ENCODE measurements at places on chromosomes 6 and 20.

DNA sequence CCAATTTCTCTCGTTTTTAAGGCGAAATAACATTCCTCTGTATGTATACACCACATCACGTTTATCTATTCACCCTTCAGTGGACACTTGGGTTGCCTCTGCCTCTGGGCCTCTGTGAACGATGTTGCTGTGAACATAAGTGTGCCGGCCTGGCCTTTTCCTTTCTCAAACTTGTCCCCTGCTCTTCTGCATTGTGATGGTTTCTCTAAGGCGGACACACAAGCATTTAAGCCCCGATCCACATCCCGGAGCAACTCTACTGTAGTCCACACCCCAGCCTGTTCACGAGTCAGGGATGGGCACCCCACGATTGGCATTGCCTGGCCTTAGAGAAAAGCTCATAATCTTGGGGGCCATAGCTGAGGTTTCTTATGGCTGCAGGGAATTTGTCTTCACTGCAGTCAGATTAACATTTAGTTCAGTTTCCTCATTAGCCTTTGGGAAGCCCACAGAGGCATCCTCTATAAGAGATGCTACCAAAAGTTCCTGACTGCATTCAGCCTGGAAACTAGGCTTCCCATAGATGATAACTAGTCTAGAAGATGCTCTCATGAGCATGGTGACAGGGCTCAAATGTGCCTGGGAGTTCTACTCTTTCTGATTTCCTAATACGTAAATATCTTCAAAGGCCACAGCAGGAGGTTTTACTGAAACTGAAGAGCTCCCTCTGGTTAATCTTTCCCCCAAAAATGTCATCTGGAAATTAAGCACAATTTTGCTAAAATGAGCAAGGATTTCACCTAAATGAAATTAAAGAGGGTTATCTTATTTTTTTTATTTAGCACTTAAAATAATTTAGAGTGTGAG, 762 bp downstream of the ZC3H12D start:
- DNase-seq: no peak

- no peak for DNase-seq
Measured at GRCh38 chr6:112007254-112007653, 46.6 kb upstream of the CCN6 start.

- DNase-seq: no peak
Measured at GRCh38 chr6:88709819-88710246, 253.6 kb downstream of the RNGTT start.

DNA sequence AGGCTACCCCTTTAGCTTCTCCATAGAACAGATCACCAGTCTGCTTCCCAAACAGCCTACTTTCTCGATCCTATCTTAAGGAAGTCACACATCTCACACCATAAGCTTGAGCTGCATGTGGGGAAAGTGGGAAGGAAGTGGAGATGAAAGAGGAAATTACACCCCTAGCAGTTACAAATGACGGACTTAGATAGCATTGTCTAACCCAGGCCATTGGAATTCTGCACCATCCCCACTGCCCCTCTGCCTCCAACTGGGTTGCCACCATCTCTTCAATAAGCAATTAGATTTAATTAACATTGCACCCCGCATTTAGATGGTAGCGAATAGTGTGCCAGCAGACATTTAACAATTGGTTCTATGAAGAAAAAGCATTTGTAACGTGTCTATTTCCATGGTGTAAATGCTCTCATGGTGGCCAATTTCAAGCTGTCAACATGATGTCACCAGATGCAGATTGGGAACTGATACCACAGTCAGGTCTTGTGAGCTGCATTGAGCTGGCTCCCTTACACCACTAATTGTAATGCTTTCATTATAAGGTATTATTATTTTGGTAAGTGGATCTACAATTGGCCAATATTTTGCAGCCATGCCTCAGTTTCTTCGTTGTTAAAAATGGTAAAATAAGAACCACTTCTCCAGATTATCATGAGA, 124.7 kb downstream of the CD24 start:
- DNase-seq: no peak

DNA sequence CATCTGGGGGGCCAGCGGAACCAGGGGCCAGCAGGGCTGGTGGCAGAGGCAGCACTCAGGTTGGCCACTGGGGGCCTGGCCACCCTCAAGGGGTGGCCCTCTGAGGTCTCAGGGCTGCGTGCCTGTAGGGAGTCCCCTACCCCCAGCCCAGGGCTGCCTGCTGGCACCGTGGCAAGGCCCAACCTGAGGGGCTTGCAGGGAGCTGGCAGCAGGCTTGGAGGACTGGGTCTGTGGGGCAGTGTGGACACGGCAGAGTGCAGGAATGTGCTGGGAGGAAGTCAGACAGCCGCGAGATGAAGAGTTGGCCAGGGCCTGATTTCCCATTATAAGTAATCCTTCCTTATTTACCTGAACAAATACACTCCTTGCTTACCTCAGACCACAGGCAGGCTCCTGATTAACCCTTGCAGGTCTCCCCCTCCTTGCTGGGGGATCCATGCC, at the start of gene SPDEF:
SPDEF (minus strand) TSS at position 299 of the 441 bp plus-strand sequence. CDS start 11,874 bp downstream, outside the sequence.
- no peak for DNase-seq

GRCh38 chr6:22471132-22471690, 98.2 kb upstream of the HDGFL1 start:
- no peak for DNase-seq

- DNase-seq: no peak
Measured at GRCh38 chr6:134065706-134066105, 13.3 kb upstream of the SLC2A12 start.

GRCh38 chr6:113650610-113650979, 206.6 kb upstream of the MARCKS start:
- no peak for DNase-seq

GRCh38 chr20:29878777-29879442, 1378.6 kb upstream of the DEFB115 start:
- DNase-seq: no peak

DNA sequence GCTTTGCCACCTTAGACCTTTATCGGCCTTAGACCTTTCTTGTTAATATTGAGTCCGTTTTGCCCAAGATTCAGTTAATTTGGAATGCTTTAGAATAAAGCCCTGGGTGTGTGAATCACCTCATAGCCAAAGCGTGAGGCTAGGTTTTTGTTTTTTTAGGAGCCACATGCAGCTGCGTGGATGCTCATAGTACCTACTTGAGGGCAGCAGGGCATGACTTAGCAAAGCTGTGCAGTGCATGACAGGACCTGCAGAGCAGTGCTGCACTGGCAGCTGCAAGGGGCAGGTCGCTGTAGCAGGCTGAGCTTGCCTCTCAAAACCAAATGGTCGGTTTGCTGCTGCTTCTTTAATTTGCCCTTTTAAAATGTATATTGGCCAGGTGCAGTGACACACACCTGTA, 116.1 kb downstream of the JAG1 start:
- no peak for DNase-seq
